Lower lobe of right lung (tissue), 2 donors: ENCODE measurements at places on chromosomes 11 and 22.

DNA sequence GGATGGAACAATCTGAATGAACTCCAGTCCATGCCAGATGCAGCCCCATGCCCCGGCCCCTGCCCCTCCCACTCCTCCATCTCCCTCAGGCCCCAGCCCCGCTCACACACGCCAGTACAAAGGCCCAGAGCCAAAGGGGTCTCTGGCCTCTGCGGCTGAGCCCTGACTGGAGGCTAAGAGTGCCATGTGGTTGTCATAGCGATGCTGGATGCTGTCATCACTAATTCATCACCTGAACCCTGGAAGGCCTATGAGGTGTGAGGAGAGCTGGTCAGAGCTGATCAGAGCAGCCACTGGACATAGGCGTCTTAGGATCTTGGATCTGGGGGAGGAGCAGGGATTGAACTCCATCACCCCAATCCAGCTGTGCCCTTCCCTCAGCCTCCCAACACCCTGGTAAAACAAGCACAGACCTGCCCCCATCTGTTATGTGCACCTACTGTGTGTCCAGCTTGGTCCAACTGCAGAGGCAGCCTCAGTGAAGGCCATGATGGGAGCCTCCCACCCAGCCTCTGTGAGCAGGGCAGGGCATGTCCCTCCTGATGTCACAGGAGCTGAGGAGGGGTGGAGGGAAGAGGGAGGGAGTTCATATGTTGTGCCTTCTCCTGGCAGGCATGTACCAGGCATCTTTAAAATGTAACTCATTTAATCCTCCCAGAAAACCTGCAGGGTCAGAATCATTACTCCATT is 16.7 kb downstream of the PDE2A start:
- DNase-seq: no peak

DNA sequence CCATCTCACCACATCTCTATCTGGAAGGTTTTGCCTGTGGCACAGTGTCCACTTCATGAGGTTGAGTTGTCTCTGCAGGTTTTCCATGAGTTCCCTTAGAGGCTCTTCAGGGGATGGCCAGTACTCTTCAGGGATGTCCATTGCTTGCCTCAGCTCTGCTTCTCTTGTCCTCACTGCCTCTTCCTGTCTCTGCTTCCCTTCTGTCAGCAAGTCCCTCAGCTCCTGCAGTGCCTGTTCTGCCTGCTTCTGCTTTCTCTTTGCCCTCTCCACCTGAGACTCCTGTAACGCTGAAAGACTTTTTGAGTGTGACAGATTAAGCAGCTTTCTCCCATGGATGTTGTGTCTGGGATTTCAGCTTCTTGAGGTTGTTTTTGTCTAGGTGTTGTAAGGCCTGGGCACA is 38.2 kb upstream of the MRPL17 start:
- no peak for DNase-seq

GRCh38 chr11:74633406-74634393 is 41.3 kb downstream of the POLD3 start:
- DNase-seq: no peak

DNA sequence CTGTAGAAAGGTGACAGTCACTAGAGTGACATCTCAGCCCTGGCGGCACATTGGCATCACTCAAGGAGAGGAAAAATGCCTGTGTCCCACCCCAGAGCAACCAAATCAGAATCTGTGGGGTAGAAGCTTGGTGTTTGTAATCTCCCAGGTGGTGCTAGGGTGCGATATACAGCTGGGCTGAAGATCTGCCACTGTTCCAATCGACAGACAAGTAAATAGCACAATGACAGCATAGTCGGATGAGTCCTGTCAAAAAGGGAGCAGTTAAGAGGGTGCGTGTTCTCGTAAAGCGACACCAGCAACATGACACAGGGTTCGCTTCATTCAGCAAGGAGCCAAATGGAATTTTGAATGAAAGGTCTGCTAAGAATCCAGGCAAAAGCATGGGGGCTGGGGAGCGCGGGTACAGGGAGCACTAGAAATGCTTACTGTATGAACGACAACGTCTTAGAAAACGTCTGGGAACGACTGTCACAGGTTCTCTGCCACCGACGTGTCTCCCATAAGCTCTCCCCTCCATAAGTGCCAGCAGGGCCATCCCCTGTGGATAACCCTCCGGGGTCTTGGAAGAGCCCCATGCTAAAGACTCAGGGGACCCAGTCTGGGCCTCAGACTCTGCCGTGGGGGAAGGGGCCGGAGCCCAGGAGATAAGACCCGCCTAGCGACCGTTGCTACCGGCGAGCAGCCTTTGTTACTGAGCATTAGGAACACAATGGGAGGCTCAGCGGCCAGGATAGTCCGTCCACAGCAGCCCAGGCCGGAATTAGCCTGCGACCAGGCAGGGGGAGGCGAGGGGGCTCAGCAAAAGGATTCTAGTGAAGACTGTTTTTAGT is 20.8 kb downstream of the ADA2 start:
- DNase-seq: peak; percentile 59

GRCh38 chr11:2579315-2580060 is 120.3 kb downstream of the KCNQ1OT1 start:
- peak; percentile 36 for DNase-seq

GRCh38 chr11:613369-613968 is 2.3 kb downstream of the IRF7 start:
- DNase-seq: peak; percentile 89

DNA sequence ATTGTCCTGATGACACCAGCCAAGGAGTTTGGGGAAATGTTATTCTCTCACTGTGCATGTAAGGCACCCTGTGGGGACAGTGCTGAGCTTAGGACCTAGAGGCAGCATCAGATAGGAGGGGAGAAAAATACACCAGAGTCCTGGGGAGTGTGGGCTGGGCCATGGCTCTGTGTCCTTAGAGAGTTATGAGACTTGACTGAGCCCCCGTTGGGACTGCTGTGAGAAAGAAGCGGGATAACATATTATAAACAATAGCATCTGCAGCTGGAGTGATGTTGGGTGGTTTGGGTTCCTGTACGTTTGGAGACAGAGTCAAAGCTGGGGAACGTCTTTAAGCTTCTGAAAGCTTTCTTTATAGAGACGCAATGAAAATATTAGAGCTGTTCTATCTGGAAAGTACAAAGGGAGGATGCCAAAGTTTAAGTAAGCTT is 90.9 kb upstream of the CRTAM start:
- no peak for DNase-seq

DNA sequence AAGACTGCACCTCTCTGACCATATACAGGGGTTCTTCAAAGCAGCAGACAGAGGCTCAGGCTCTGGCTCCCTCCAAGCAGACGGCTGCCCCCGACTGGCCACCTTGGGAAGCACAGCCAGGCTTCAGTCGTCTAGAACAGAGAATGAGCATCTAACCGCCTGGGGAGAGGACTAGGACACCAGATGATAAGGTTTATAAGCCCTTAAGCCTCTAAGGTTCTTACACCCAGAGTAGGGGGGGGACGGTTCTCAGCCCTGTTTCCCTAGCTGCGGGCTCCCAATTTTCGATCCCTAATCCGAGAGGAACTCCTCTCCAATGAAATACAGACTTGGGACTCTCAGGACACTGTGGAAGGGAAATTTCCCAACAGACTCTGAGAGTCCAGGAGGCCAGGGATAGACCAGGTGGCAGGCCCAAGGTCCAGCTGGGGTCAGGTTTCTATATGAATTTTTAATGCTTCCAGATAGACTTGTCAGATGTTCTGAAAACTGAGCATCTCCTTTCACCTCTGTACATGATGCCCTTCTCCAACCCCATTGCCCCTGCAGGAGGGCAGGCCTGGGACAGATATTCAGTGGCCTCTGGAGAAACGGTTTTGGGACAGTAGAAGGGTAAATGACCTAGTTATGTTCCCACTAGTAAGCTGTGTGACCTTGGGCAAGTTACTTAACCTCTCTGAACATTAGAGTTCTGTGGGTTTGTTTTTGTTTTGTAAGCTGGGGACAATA is 20.2 kb downstream of the RTN4RL2 start:
- DNase-seq: peak; percentile 77

DNA sequence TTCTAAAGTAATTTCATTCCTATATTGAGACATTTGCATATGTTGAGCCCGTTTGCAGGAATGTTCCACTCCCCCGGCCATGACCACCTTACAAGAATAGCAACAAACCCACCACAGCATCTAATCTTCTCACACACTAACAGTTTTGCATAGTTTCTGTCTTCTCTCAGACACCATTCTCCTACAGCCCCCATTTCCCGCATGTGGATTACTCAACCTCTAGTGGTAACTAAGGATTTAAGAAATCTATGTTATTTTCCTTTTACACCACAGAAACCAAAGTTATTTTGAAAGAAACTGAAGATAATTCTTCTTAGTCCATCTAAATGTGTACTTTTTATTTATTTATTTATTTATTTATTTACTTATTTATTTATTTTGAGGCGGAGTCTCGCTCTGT is 2.3 kb downstream of the MS4A4E start:
- no peak for DNase-seq
